ENCODE measurements at places on chromosomes 7 and 10.

- DNase-seq = no peak
Measured at GRCh38 chr10:62734781-62735463, 69.6 kb upstream of the ADO start.

GRCh38 chr7:36309301-36309700 is 80.4 kb upstream of the ANLN start:
- no peak for DNase-seq

- DNase-seq = no peak
Measured at GRCh38 chr7:123538189-123538714, 3.9 kb upstream of the IQUB start.

DNA sequence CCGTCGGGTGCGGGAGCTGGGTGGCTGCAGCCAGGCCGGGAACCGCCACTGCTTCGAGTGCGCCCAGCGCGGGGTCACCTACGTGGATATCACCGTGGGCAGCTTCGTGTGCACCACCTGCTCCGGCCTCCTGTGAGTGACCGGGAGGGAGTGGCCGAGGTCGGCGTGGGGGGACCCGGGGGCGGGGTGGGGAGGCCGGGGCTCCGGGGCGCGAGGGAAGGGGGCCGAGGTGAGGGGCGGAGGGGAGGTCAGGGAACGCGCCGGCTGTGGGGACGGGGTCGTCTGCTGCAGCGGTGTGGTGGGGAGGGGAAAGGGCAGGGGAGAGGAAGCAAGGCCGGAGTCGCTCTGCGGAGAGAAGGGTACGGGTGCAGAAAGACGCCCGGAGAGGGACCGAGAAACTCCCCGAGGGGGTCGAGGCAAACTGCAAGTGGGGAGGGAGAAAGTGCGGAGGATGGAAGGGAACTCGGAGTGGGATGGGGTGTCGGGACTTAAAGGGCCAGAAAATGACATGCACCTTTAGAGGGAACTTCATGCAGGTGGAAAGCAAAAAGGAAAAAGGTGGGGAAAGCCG is 518 bp downstream of the AGFG2 start:
- DNase-seq = no peak

DNA sequence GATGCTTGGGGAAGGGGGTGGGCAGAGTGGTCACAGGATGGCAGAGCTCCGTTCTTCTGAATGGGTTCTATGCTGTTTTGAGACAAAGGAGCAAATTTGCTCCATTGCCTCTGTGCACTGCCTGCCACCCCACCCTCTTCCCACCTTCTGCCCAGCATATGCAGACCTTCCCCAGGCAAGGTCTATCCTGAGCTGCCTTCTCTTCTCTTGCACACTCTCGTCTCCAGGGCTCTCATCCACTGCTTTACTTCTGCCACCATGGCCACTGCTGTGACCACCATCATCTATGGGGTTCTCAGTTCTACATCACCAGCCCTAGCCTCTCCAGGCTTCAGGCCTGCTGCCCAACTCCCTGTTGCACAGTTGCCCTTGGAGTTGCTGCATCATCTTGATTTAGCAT is 230.4 kb downstream of the TMEM178B start:
- DNase-seq = no peak

GRCh38 chr10:101272229-101272868 is 43.1 kb upstream of the LBX1 start:
- no peak for DNase-seq

GRCh38 chr7:85111761-85112160 is 75.1 kb downstream of the SEMA3D start:
- DNase-seq = no peak

DNA sequence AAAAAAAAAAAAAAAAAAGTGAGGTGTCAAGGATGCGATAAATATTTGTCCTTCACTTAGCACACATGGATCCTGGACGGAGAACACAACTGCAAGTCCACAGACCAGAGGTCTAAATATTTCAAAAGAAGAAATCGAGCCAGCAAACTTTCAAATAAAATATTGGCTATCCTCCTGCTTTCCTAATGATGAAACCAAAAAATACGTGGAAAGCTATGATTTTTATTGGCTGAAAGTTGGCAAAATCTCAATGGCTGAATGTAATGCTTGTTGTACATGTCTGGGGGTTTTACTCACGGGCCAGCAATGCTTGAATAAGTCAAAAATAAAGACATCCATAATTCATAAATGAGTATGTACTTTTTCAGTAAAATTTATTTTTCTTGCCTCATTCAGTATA is 19.0 kb upstream of the MGMT start:
- DNase-seq = no peak

DNA sequence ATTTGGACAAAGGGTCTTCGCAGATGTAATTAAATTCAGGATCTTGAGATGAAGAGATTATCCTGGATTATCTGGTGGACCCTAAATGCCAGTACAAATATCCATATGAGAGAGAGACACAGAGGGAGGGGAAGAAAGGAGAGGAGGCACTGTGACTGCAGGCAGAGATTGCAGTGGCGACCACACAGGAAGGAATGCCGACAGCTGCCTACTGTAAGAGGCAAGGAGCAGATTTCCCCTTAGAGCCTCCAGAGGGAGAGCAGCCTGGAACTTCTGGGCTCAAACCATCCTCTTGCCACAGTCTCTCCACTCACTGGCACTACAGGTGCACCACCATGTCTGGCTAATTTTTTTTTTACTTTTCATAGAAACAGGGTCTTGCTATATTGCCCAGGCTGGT is 152.3 kb downstream of the SDK1 start:
- no peak for DNase-seq

DNA sequence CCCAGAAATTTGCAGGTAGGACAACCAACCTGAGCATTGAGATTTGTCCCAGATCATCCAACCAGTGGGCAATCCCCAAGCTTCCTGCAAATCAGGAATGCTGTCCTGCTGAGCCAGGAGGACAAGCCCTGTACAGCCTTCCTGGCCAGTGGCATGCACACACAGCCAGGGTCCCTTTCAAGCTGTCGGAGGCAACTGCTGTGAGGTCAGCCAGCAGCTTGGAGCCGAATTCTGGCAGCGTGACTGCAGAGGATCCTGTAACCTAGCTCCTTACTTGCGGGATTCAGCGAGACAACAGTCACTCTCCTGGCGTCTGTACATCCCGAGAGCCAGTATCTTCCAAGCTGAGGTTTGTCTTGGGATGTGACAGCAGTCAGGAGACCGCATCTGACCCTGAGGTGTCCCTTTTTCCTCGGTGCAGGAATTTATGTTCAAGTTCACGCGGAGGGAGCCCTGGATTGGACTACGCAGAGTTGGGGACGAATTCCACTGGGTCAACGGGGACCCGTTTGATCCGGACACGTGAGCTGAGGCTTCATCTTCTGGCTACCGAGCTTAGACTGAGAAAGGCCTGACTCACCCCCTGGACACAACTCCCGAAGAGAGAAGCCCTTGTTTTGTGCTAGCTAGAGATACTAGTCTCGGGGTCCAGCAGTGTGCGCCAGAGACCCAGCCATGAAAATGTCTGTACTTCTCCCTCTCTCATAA is 18.3 kb downstream of the CLEC2L start:
- no peak for DNase-seq

- no peak for DNase-seq
Measured at GRCh38 chr10:78259391-78259790, 225.7 kb downstream of the RPS24 start.

DNA sequence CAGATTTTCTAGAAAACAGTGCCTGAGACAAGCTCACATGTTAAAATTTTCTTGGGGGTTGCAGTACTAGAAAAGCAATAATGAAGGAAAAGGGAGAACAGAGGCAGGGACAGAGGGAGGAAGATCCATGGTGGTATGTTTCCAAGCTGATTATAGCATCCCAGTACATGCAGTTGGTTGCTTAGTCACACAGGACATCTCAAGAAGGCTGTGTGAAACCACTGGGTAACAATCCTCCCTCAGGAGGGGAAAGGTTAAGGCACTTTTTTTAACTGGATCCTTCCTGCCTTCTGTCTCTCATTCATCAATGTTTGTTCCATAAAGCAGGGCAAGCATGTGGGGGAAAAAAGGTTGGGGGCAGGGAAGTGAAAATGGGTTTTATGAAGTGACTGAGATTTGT is 6.1 kb upstream of the IMMP2L start:
- no peak for DNase-seq

DNA sequence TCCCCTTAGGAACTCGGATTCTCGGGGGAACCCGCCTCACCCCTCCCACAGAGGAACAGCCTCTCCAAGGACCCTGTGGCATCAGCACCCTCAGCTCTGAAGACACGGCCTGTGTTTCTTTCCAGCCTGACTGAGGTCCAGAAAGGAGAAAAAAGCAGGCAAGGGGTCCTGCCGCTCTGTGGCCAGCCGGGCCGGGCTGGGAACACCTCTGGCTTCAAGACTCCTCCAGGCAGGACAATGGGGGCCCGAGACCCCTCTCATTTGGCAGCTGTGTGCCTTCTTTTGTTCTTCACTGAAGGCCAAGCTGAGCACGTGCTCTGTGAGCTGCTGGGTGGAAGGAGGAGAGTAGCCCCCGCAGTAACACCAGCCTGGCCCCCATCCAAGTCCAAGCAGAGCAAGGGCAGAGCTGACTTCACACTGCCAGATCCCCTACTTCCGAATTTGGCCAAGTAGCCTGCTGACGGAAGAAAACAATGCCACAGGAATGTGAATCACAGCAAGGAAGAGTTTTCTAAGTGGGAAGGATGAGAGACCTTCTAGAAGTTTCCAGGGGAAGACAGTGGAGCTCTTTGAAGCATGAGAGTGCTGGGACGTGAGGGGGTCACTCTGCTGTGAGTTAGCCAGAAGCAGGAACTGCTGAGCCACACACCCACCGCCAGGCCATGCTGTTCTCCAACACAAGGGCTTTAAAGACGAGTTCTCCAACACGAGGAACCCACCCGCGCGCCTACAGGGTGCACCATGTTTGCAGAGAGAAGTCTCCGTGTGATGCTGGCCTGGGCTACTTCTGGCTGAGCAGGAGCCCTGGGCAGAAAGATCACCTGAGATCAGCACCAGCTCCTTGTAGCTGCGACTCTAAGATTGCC is 3.1 kb downstream of the CNPY1 start:
- no peak for DNase-seq

- no peak for DNase-seq
Measured at GRCh38 chr7:27651702-27652101, 11.0 kb downstream of the HIBADH start.

DNA sequence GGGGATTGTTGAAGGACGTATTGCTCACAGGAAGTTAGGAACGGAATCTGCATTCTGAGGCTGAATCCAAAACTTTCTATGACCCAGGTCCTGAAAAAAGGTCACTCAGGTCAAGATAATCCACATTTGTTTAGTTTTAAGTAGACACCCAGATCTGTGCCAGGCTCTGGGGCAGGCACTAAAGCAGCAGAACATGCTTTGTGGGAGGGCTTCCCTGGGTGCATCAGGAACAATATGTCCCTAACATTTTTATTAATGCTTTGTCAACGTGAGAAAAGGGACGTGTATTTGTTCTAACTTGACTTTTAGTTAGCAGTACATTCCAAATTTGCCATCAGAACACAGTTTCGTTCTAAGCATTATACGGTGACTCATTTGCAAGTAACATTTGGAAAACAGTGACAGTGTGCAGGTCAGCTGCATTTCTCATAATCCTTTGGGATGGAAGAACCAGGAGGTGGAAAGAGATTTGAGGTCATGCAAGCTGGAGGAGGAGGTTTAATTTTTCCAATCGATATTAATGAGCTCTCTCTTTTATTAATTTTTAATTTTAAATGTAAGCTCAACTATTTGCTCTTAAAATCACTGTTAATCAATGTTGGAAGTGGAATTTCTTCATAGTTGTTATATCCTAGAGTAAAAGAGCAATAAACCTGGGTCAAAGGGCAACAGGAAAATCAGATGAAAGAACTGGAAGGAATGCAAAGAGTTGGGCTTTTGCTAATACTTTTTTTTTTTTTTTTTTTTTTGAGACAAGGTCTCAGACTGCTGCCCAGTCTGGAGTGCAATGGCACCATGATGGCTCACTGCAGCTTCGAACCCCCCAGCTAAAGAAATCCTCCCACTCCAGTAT is 35.0 kb downstream of the TAS2R41 start:
- no peak for DNase-seq

- no peak for DNase-seq
Measured at GRCh38 chr7:26144184-26145080, 7.6 kb upstream of the NFE2L3 start.

- DNase-seq = no peak
Measured at GRCh38 chr10:8758029-8758428, 703.5 kb downstream of the GATA3 start.

GRCh38 chr10:35640474-35640873 is 1.6 kb downstream of the FZD8 start:
- DNase-seq = no peak

GRCh38 chr7:4123823-4124222 is 558.3 kb upstream of the FOXK1 start:
- no peak for DNase-seq

GRCh38 chr10:110679486-110680272 is 35.5 kb downstream of the RBM20 start:
- DNase-seq = no peak

GRCh38 chr10:85100495-85100894 is 772.1 kb downstream of the CCSER2 start:
- DNase-seq = no peak

DNA sequence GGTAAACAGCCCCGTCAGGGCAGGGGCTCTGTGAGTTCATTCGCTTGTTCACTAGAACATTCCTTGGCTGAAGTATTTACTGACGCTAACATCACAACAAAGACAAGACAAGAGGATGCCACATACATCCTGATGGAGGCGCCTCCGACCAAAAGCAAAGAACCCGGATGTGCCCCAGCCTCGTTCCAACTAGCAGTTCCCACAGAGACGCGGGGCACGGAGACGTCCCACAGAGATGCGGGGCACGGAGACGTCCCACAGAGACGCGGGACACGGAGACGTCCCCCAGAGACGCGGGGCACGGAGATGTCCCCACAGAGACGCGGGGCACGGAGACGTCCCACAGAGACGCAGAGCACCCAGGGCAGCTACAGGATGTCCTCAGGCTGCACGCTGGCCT is 35.4 kb upstream of the CFAP46 start:
- no peak for DNase-seq

GRCh38 chr10:43890124-43890523 is 241.4 kb upstream of the ZNF32 start:
- DNase-seq = no peak

- DNase-seq = no peak
Measured at GRCh38 chr10:31920538-31920937, 8.1 kb downstream of the ARHGAP12 start.

GRCh38 chr7:133429371-133429770 is 176.5 kb downstream of the EXOC4 start:
- DNase-seq = no peak

- DNase-seq = no peak
Measured at GRCh38 chr7:29116361-29117200, 29.8 kb downstream of the CPVL start.

- no peak for DNase-seq
Measured at GRCh38 chr7:106284714-106285050, at the start of gene NAMPT. TSS of gene NAMPT (minus strand) at chr7:106284983. CDS start at chr7:106284884, 99 bp downstream.

GRCh38 chr10:30437031-30437841 is 3.3 kb downstream of the MAP3K8 start:
- no peak for DNase-seq

DNA sequence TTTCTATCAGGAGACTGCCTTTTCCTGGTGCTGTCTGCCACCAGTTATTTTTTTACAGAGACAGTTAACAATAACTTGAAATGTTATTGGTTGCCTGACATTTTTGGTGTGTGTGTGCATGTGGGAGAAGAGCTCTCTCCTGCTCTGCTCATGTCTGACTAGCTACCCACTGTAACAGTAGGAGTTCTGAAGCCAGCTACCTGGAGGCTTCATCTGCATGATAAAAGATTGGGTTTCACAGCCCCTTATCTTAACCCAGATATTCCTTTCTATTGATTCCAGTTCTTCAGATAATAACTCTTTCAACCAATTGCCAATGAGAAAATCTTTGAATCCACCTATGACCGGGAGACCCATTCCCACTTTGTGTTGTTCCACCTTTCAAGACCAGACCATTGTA is 237.4 kb upstream of the PPP1R3A start:
- no peak for DNase-seq

GRCh38 chr7:136074843-136075242 is 97.7 kb upstream of the MTPN start:
- no peak for DNase-seq
